ENCODE measurements at places on chromosomes 3 and 15. TPM values are rescaled to one million over a fixed set of nuclear protein-coding genes. Genes with fewer than 3 reads are reported as not detected.

GRCh38 chr15:48406911-48407310, 75.7 kb downstream of the DUT start:
- H3K27ac ChIP-seq, result no peak overlapping the region
- peaks cover 13% of the 10 kb centered on the region for H3K4me1 ChIP-seq
- no peaks in the 10 kb centered on the region for H3K36me3 ChIP-seq
- no peak for DNase-seq
- H3K4me3 ChIP-seq, result no peak overlapping the region

DNA sequence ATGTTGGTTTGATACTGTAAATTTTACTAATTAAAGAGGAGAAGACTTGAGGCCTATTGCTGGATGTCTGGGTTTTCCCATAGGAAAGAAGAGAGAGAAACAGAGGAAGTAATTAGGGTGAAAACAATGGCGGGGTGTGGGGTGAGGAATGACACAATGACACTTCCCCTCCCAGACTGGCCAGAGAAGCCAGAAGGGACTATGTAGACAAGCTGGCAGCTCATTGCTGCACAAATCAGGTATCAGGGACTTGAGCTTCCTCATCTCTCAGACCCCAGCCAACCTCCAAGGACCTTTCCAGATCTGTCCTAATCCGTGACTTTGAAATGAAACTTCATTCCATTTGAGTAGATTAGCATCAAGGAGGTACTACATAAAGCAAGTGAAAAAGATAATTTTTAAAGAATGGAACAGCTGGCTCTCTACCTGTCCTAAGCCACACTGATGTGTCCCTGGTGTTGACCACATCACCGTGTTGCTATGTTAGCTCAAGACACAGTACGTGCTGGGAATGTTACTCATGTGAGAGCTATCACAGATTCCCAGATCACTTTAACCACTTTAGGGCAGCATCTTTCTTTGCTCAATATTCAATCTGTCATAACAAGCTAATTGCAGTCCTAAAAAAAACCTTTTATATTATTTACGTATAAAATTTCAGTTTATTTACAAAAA, 22.2 kb downstream of the TMEM212 start:
- DNase-seq, result no peak
- H3K4me1 ChIP-seq, result peaks cover 7% of the 10 kb centered on the region
- H3K27me3 ChIP-seq, result no peaks in the 10 kb centered on the region
- no peaks in the 10 kb centered on the region for H3K36me3 ChIP-seq

GRCh38 chr3:107124885-107125284, 252.4 kb upstream of the CCDC54 start:
- H3K4me1 ChIP-seq, result no peaks in the 10 kb centered on the region
- no peaks in the 10 kb centered on the region for H3K27me3 ChIP-seq
- no peak overlapping the region for H3K4me3 ChIP-seq
- DNase-seq, result no peak
- H3K36me3 ChIP-seq, result no peaks in the 10 kb centered on the region
- no peak overlapping the region for H3K27ac ChIP-seq

DNA sequence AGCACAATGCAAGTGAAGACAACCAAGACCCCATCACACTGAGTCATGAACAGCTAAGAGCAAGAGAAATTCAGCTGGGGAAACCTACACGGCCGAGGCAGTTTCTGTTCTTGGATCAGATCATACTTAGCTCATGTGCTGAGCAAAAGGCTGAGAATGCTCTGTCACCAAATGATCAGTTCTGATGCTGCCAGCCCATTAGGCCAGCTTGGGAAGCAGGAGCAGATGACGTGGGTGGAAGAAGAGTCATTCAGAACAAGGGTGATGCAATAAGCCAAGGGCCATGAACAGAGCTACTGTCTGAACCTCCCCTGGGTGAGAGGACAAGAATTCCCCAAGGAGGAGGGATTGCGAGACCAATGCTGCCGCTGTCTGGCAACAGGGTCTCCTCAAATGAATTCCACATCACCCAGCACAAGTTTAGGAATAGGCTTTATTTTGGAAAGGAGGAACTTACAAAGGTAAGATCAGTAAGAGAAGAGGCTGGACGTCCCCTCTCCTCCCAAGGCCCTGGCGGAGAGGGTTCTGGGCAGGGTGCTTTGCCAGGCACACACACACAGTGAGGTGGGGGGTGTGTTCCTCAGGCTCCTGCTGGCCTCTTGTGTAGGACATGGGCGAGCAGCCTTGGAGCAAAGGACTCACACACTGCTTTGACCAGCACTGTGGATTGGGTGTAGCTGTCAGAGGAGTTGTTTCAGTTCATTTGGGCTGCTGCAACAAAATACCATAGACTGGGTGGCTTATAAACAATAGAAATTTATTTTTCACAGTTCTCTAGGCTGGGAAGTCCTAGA, 65.6 kb upstream of the CTXND1 start:
- no peaks in the 10 kb centered on the region for H3K4me1 ChIP-seq
- no peak overlapping the region for H3K27ac ChIP-seq
- no peak overlapping the region for H3K4me3 ChIP-seq
- no peak for DNase-seq
- no peaks in the 10 kb centered on the region for H3K36me3 ChIP-seq

DNA sequence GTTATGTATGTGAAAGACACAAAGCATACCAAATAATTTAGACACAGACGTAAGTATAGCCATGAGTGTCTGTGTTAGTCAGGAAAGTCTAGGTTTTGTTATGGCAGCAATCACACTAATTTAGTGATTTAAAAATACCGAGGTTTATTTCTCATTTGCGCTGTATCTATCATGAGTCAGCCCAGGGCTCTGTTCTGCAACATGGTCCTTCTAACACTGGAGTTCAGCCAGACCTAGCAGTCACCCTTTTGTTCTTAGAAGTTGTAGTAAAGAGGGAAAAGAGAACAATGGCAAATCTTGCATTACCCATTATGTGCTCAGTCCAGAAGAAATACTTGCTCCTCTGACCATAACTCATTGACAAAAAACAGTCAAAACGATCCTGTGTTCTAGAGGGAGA, 311.5 kb downstream of the NLGN1 start:
- H3K27ac ChIP-seq, result no peak overlapping the region
- DNase-seq, result no peak
- H3K27me3 ChIP-seq, result no peaks in the 10 kb centered on the region
- no peak overlapping the region for H3K4me3 ChIP-seq
- H3K4me1 ChIP-seq, result peaks cover 3% of the 10 kb centered on the region

GRCh38 chr3:10485380-10485779, 20.0 kb downstream of the ATP2B2 start:
- peaks cover 2% of the 10 kb centered on the region for H3K4me1 ChIP-seq
- H3K4me3 ChIP-seq, result no peak overlapping the region
- DNase-seq, result no peak
- H3K27me3 ChIP-seq, result peaks cover 3% of the 10 kb centered on the region
- no peak overlapping the region for H3K27ac ChIP-seq

DNA sequence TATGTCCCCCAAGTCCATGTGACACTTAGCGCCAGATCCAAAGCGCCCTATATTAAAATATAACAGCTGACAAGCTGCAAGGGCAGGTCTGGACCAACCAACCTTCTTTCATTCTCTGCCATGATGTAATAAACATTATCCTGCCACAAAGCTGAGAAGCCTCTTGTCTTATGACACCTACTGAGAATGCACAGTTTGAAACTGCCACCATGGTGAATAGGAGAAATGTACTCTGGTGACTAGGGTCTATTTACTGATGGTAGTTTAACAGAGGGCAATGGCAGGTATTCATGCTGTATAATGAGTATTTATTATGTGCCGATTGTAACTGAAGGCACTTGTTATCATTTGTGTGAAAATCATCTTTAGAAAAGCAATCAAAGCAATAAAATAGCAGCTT, 634.0 kb downstream of the OTOL1 start:
- no peaks in the 10 kb centered on the region for H3K36me3 ChIP-seq
- no peak for DNase-seq
- H3K4me1 ChIP-seq, result no peaks in the 10 kb centered on the region
- H3K27ac ChIP-seq, result no peak overlapping the region
- no peaks in the 10 kb centered on the region for H3K27me3 ChIP-seq

- no peak for DNase-seq
- H3K27me3 ChIP-seq, result no peaks in the 10 kb centered on the region
- peaks cover 24% of the 10 kb centered on the region for H3K4me1 ChIP-seq
Observed at GRCh38 chr3:188165596-188165995, 11.6 kb downstream of the LPP start.

DNA sequence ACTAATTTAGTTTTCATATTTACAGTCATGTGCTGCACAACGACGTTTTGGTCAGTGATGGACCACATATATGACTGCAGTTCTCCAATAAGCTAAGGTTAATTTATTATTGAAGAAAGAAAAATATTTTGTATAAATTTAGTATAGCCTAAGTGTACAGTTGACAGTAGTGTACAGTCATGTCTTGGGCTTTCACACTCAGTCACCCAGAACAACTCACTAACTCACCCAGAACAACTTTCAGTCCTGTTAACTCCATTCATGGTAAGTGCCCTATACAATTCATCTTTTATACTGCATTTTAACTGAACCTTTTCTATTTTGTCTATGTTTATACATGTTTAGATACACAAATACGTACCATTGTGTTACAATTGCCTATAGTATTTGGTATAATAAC, 3.8 kb upstream of the GABRR3 start:
- DNase-seq, result no peak
- no peaks in the 10 kb centered on the region for H3K4me1 ChIP-seq
- H3K4me3 ChIP-seq, result no peak overlapping the region
- peaks cover 11% of the 10 kb centered on the region for H3K27me3 ChIP-seq

DNA sequence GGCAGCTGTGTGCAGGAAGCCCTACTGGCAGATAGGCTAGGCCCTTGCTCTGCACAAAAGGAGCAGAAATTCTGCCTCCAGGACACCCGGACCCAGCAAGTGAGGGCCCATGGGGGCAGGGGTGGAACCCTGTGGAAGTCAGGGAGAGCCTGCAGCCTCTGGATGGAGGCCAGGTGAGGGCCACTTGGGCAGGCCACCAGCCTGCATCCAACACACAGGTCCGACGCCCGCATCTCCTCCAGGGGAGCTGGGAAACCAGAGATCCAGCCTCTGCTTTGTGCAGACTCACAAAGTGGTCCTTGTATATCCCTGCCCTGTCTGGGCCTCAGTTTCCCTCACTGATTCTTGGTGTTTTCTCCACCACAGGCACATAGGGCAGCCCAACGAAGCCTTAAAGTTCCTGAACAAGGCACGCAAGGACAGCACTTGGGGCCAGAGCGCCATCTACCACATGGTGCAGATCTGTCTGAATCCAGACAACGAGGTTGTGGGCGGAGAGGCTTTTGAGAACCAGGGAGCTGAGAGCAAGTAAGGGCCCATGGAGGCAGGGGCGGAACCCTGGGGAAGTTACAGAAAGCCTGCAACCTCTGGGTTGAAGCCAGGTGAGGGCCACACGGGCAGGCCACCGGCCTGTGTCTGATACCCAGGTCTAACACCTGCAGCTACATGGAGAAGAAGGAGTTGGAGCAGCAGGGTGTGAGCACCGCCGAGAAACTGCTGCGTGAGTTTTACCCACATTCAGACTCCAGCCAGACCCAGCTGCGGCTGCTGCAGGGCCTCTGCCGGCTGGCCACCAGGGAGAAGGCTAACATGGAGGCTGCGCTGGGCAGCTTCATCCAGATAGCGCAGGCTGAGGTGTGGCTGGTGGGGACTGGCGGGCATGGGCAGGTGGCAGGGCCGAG, 16.6 kb downstream of the CSRNP1 start:
- no peak overlapping the region for H3K27ac ChIP-seq
- peaks cover 23% of the 10 kb centered on the region for H3K36me3 ChIP-seq
- no peak overlapping the region for H3K4me3 ChIP-seq
- H3K27me3 ChIP-seq, result no peaks in the 10 kb centered on the region
- peaks cover 42% of the 10 kb centered on the region for H3K4me1 ChIP-seq

- no peak overlapping the region for H3K4me3 ChIP-seq
- H3K36me3 ChIP-seq, result peaks cover 23% of the 10 kb centered on the region
- H3K27ac ChIP-seq, result no peak overlapping the region
- H3K4me1 ChIP-seq, result no peaks in the 10 kb centered on the region
Observed at GRCh38 chr3:47930979-47931378, 85.2 kb downstream of the MAP4 start.

DNA sequence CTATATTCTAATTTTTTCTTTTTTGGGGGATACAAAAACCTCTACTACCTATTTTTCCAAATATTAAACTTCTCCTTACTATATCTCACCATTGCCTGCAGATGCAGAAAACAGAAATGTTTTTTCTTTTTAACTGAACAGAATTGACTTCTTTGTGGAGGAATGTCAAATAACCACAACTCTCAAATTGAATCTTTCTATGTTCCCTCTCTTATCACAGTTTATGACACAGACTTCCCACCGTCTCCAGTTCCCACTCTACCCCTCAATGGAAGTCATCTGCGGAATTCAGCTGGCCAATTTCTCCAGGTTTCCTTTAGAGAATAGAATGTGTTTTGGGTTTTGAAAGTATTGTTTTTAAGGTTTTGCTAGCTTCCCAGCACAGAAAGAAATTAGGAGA, 77.0 kb downstream of the NR2F2 start:
- H3K36me3 ChIP-seq, result no peaks in the 10 kb centered on the region
- H3K27me3 ChIP-seq, result peaks cover 79% of the 10 kb centered on the region
- peaks cover 19% of the 10 kb centered on the region for H3K4me1 ChIP-seq
- H3K4me3 ChIP-seq, result no peak overlapping the region

DNA sequence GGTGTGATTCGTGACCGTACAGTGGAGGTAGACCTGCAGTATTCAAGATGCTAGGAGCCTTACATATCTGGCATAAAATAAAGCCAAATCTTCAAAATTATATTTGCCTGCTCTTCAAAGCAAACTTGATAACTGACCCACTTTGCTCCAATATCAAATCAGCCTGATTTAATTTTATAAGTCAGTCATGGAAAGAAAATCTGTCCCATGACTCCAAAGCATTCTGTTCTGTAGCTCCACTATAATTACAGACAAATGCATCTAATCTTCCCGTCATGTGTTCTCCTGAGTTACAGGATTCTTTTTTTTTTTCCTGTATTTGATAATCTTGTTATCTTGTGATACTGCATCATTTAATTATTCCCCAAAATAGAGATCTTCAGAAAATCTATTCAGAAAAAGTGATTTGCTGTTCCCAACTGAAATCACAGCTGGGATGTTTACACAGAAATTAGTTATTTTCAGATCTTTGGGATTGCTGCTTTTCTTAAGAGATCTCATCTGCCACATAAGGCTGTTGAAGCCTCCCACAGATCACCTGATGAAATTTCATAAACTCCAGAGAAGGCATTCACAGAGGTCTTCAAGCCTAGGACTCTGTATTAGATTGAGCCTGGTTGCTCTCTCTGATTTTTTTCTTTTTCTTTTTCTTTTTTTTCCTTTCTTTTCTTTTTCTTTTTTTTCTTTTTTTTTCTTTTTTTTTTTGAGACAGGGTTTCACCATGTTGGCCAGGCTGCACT, 27.2 kb downstream of the TIMP4 start:
- H3K27ac ChIP-seq, result no peak overlapping the region
- no peak overlapping the region for H3K4me3 ChIP-seq
- no peaks in the 10 kb centered on the region for H3K36me3 ChIP-seq

GRCh38 chr3:197420115-197420514, 121.7 kb upstream of the DLG1 start:
- no peak overlapping the region for H3K4me3 ChIP-seq
- H3K4me1 ChIP-seq, result peaks cover 4% of the 10 kb centered on the region
- H3K36me3 ChIP-seq, result no peaks in the 10 kb centered on the region
- H3K27me3 ChIP-seq, result no peaks in the 10 kb centered on the region
- no peak overlapping the region for H3K27ac ChIP-seq
- no peak for DNase-seq

GRCh38 chr3:138118612-138119422, 3.4 kb upstream of the DZIP1L start:
- no peak overlapping the region for H3K4me3 ChIP-seq
- peak; percentile 83 for DNase-seq
- no peaks in the 10 kb centered on the region for H3K27me3 ChIP-seq
- H3K36me3 ChIP-seq, result no peaks in the 10 kb centered on the region
- H3K4me1 ChIP-seq, result peaks cover 28% of the 10 kb centered on the region

The DUOXA2 gene
- not detected for total RNA-seq

The SNX22 gene
- total RNA-seq, result 0.64 TPM

The RASSF1 gene
- total RNA-seq, result 43.4 TPM

The IQCH gene
- 3.0 TPM for total RNA-seq

The HIGD2B gene
- not detected for total RNA-seq
